ENCODE measurements at places on chromosomes 12 and 14.
A peak's percentile ranks its signal among the peaks of the same experiment; 100 is the strongest.

- DNase-seq = peak; percentile 24
Observed at GRCh38 chr12:48817873-48818830, at the start of gene CACNB3. CACNB3 (plus strand) TSS chr12:48818496; CDS start chr12:48818930, 434 bp downstream.

- no peak for DNase-seq
Observed at GRCh38 chr14:66401449-66402095, 84.6 kb upstream of the CCDC196 start.

DNA sequence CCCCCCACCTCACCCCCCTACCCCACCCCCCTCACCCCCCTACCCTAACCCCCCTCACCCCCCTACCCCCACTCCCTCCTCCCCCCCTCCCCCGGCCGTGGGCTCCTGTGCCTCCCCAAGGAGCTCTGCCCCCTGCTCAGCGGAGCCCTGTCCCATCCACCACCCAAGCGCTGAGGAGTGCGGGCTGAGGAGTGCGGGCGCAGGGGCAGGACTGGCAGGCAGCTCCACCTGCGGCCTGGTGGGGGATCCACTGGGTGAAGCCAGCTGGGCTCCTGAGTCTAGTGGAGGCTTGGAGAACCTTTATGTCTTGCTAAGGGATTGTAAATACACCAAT, 2.3 kb upstream of the JPH4 start:
- no peak for DNase-seq

DNA sequence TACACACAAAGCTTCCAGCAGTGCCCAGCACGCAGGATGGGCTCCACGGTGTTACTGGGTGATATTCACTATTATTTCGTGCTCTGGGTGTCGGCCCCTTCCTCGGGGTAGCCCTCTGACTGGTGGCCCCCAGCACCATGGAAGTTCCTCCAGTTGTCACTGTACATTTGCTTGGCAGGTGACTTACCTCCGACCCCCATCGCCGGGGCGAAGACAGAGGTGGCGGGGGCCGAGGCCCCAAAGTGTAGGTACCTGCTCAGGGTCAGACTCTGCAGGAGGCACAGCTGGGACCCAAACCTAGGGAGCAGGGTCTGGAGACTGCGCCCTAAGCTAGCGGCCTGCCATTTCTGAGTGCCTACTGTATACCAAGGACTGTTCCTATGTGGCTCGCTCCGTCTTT, 98.9 kb downstream of the RFLNA start:
- no peak for DNase-seq

DNA sequence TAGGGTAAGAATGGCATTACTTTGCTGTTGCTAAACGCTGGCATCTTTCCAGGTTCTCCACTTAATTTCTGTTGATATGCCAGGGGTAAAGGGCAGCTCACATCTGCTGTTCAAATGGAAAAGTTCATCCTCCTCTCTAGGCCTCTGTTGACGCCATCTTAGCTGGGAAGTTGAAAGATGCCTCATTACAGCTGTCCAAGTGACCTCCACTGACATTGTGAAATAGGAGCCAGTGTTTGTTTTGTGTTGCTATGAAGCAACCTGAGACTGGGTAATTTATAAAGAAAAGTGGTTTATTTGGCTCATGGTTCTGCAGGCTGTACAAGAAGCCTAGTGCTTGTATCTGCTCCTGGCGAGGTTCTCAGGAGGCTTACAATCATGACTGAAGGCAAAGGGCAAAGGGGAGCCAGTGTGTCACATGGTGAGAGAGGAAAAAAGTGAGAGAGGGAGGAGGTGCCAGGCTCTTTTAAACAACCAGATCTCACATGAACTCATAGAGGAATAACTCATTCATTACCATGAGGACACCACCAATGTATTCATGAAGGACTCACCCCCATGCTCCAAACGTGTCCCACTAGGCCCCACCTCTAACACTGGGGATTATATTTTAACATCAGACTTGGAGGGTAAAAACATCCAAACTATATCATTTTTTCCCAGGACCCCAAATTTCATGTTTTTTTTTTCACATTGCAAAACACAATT, 3.2 kb upstream of the ADAM21 start:
- DNase-seq = no peak

DNA sequence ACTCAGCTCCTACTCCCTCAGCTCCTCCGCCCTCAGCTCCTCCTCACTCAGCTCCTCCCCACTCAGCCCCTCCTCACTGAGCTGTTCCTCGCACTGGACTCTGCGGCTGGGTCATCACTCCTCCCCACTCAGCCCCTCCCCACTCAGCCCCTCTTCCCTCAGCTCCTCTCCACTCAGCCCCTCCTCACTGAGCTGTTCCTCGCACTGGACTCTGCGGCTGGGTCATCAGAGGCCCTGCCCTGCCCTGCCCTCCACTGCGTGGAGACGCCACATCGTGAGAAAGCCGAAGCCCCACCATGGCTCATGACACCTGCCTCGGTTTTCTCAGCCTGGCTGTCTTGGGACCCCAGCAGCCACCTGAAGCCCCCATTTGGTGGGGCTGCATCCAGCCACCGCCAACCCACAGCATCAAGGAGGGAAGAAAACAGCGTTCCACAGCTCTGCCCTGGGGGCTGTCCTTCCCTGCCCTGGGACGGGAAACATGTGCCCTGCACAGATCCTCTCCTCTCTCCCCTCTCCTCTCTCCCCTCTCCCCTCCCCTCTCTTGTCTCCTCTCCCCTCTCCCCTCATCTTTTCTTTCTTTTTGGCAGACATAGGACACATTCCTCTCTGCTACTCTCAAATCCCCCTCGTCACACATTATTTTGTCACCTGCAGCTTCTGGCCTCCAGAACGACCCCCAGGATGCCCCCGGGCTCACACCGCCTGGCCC, 17.7 kb downstream of the NOC4L start:
- DNase-seq = no peak

DNA sequence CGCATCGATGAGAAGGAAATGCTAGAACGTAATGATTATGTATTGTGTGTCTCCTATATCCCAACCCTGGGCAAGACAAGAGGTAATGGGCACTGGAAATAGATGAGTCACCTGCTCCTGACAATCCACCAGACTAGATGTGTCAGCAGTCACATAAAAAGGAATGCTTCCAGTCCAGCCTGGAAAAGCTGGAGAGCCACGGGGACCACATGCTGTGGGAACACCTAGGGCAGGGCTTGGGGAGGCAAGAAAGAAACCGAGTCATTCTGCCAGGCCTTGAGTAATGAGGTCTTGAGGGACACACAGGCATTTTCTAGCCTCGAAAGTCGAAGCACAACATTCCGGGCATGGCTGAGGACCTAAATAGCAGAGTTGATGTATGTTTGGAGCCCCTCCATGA, 716.7 kb upstream of the TMEM132C start:
- no peak for DNase-seq

- no peak for DNase-seq
Observed at GRCh38 chr12:66085998-66086397, 44.6 kb downstream of the LLPH start.

- DNase-seq = no peak
Observed at GRCh38 chr12:115553622-115554021, 723.9 kb downstream of the MED13L start.

- no peak for DNase-seq
Observed at GRCh38 chr12:131699434-131699833, 11.5 kb upstream of the SFSWAP start.

DNA sequence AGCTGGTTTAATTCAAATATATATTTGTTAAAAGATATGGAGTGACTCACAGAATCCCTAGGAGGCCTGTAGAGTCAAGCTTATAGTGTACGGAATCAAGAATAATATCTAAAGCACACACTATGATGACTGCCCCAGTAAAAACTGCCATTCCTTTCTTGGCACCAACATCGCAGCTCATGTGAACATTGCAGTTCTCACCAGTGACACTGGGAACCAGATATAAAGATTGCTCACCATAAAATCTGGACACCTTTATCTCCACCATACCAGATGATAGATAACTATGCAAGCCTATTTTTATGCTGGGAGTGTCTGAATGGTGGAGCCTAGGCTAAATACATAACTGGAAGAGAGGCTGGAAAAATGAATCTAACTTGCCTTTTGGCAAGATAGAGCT, 463.9 kb upstream of the TBX3 start:
- DNase-seq = no peak

DNA sequence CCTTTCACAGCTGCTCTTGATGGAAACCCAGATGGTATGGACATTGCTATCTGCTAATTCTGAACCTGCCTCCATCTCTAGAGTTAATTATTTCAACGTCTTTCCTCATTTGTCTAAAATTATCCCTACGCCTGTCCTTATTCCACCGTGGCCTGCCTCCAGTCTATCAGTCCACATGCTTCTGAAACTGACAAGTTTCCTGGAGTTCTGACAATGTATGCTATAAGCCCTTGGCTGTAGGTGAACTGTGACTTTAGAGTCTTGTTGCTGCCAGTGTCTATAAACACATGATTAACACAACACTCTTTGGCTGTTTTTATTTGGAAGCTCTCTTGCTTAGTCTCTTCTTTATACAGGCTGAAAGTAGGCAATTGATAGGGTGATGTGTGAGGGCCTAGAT, 1052.9 kb downstream of the TMTC2 start:
- DNase-seq = no peak

DNA sequence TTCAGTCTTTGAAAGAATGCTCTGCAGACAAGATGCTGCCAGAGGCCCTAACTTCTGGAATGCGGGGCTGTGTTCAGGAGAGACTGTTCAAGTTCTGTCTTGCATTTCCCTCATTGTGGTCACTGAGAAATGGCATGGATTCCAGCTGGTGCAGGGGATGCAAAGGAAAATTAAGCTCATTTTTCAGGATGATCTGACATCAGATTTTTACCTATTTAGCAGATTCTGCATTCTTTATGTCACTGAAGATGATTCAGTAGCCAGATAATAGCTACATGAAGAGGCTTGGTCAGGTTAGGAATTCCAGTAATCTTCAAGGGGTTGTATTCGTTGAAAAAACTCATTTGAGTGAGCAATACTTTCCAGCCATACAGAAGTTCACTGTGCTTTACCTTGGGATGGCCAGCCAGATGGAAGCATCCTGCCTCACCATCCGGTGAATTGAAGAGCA, 16.1 kb upstream of the MFAP5 start:
- no peak for DNase-seq

DNA sequence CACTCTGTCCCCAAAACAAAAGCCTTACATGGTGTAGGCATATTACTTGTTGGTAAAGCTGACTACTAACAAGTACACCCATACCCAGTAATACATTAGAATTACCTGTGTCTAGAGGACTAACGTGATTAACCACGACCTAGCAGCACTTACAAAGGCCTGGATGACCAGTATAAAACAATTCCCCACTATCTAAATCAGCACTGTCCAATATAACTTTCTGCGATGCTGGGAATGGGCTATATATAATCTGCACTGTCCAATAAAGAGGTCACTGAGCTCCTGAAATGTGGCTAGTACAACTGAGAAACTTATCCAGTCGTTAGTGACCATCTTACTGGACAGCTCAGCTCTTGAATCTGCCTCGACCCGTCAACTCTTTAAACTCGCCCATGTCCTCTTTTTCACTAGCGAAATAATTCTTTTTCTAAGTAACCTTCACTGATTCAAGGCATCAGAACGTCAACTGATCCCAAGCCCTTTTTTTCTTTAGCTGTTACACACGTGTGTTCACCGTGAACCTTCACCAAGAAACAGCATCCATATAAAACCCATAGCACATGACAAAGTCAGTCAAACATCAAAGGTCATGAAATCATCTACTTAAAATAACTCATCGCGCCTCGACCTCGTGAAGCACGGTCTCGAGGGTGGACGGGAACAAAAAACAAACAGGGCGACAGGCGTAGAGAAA, 905 bp upstream of the CIPC start:
- no peak for DNase-seq

DNA sequence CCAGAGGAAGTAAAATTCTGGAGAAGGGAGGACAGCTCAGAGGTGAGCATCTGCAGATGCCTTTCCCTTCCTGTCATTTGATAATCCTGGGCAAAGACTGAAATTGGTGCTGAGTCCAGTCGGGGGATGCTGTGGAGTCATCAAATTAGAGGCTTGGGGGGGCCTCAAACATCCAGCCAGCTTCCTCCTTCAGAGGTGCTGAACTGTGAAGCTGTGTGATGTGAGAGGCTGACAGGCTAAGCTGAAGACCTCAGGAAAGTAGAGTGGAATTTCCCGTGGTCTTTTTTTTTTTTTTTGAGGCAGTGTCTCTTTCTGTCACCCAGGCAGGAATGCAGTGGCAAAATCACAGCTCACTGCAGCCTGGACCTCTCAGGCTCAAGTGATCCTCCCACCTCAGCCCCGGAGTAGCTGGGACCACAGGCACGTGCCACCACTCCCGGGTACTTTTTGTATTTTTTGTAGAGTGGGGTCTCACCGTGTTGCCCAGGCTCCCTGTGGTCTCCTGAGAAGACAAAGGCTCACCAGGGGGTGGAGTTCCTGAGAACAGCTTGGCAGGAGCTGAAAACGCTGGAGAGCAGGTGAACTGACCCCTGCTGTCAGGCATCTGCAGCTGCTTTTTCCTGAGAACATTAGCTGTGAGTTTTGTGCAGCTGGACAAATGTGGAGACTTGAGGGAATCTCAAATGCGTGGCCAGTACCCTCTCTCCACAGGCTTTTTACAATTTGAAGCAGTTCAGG, 6.1 kb upstream of the TCL1B start:
- DNase-seq = no peak
